ENCODE measurements at places on chromosomes 3 and 15.

- no peak for DNase-seq
Measured at GRCh38 chr3:163523375-163523774, 1554.9 kb downstream of the SI start.

DNA sequence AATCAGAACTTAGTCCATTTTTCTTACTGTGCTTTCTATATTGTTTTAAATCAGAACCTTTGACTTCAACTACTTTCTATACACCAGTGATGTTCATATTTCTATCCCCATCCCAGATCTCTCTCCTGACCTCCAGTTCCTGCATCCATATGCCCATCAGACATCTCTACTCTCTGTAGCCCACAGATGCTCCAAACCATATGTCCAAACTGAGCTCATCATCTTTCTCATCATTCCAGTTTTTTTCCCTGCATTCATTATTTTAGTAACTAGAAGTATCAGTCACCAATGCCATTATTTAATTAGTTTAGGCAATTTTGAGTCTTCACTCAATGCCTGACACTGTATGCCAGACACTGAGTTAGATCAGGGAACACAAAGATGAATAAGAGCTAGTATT is 25.4 kb upstream of the IL16 start:
- no peak for DNase-seq

DNA sequence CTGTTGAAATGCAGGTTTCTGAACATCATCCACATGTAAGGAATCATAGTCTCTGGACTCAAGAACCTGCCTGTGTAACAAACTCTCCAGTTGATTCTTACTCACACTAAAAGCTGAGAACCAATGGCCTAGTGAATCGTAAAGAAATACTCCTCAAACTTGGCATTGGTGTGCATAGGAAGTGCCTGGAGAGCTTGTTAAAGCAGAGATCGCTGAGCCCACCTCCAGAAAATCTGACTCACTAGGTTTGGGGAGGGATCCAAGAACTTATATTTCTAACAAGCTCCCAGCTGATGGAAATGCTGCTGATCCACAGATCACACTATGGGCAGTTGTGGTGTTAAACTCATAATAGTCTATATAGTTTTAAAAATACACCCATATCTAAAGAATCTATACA is 55.8 kb upstream of the LMCD1 start:
- DNase-seq: no peak

GRCh38 chr3:89262309-89262929 is 155.0 kb downstream of the EPHA3 start:
- no peak for DNase-seq

GRCh38 chr15:45637552-45638033 is 2.8 kb downstream of the SQOR start:
- DNase-seq: no peak

- DNase-seq: no peak
Measured at GRCh38 chr15:67194171-67195114, 60.0 kb downstream of the AAGAB start.

- DNase-seq: no peak
Measured at GRCh38 chr15:58527573-58528187, 95.9 kb downstream of the LIPC start.

- no peak for DNase-seq
Measured at GRCh38 chr3:10553591-10554235, 48.3 kb upstream of the ATP2B2 start.

DNA sequence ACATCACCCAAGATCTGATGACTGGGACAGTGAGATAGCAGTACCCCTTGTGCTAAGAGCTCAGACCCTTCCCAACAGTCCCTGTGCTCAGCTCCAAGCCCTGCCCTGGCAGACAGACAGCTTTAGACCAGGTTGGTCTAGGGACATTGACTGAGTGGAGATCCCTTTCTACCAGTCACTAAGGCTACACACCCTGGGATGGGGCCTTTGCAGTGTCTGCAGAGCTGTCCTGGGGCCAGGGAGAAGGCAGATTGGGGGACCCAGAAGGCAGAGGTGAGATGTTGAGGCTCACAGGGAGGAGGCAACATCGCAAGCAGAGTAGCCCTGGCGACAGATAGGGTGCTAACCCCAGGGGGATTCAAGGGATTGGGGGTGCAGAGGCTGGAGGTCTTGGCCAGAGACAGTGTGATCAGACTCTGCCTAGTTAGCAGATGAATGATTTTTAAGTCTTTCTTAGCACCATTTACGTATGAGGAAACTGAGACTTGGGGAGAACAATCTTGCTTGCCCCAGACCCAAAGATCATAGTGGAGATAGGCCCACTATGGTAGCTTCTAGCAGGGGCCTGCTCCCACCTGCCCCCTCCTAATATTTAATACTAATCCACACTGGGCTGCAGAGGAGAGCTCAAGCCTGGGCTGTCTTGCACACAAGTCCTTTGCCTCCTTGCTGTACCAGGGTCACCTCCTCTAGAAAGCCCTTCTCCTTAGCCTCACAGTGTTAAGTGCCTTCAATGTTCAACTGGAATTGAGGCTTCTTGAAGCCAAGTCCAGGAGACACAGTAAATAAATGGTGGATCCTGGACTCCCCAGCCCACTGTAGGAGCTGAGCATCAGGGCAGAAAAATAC is 32.6 kb downstream of the HMCES start:
- no peak for DNase-seq

GRCh38 chr3:134790065-134790464 is 5.0 kb upstream of the EPHB1 start:
- DNase-seq: no peak

DNA sequence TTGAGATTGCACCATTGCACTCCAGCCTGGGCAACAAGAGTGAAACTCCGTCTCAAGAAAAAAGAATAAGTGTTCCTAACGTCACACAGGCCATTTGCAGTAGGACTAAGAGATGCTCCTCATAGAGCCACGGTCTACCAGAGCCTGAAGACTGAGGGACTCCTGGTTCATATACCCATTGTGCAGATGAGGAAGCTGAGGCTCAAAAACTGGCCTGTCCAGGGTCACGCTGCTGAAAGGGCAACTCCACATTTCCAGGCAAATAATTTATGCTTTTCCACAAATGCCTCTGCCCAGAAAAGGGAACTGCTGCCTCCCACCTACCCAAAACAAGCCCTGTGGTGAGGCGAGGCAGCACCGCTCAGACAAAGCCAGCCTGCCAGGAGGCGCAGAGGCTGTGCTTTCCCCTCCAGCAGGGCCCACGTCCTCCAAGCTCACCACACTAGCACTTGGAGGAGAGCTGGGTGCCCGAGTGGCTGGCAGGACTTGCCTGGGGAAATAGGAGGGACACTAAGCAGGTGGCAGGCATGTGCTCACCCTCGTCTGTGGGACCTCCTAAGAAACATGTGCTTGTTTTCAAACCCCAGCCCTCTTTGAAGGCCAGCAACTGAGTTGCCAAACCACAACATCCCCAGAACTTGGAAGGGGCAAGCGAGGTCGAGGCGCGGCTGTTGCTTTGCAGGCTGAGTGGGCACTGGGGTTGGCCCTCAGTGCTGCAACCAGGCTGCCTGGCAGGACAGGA is 195.6 kb downstream of the XXYLT1 start:
- no peak for DNase-seq

Data from NCI-H1417 treated with DMSO at 0.1 percent for 48 hours (cell line).